ENCODE measurements at places on chromosomes 12 and 14.

DNA sequence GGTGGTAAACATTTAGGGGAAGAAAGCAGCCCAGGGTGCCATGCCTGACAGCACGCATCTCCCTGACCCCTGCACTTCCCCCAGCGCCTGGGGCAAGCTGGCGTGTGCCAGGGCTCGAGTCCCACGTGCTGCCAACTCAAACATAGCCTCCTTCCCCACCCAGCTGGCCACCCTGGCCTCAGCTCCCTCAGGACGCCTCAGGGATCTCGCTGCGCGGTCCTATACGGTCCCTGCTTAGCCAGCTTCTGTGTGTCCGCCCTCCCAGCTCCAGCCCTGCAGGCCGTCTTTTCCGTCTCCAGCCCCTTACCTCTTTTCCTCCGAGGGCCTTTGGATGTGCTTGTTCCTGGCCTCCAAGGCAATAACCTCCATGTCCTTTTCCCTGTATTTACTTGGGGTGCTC lies 71.0 kb downstream of the TESC start:
- no peak for DNase-seq

DNA sequence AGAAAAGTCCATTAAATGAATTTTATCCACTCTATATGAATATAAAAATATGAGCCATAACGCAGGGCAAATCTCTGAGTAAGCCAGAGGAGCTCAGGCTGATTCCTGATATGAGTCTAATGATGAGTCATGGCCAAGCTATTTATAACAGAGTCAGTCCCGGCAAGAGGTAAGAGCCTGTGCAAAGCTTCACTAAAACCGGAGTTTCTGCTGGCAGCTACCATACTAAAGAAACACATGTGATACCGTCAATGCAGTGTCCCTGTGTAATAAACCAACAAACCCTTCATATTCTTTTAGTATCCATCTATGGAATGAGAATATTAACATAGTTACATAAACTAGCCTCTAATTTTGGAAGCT lies 319.4 kb downstream of the KCNC2 start:
- no peak for DNase-seq

GRCh38 chr12:116406529-116406928 lies 129.0 kb upstream of the MED13L start:
- peak; percentile 50 for DNase-seq

- DNase-seq = no peak
These were observed 5.3 kb downstream of the EIF2S1 start for GRCh38 chr14:67365476-67365875.

DNA sequence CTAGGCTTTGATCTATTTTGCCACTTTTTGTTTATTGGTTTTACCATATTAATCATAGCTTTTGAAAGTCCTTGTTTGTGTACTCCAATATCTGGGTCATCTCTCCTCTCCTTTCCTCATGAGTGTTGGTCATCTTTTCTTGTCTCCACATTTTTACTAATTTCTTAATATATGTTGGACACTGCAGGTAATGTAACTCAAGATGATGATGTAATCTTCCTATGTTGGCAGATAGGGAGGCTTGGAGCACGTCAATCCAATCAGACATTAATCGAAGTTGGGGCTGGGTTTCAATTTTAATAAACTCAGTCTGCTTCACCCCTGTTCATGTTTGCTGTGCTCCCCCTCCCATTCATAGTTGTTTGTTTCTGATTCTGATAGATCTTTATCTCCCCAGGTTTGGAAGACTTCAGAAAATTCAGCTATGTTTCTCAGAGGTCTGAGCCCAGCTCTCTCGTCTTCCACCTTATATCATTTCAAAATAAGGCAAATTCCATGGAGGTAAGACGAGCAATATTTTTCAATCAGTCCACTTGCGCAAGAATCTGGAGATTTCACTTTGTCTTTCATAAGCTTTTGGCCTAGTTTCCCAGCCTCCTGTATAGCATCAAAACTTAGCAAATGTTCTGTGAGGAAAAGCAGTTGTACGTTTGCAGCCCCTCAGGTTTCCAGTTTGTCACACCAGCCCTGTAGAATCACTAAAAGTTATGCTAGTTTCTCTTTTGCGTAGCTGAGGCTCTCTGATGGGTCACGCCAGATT lies 504.1 kb downstream of the TMTC2 start:
- no peak for DNase-seq

All from left hindlimb (tissue), 1 donor.